ENCODE measurements at places on chromosomes 12 and 14. TPM values are rescaled to one million over a fixed set of nuclear protein-coding genes. Genes with fewer than 3 reads are reported as not detected.

- H3K27ac ChIP-seq: no peak overlapping the region
- H3K36me3 ChIP-seq: no peaks in the 10 kb centered on the region
- DNase-seq: no peak
Measured at GRCh38 chr12:131090274-131091210, 136.8 kb downstream of the ADGRD1 start.

LTBP2 gene
- 47.0 TPM for total RNA-seq

DNA sequence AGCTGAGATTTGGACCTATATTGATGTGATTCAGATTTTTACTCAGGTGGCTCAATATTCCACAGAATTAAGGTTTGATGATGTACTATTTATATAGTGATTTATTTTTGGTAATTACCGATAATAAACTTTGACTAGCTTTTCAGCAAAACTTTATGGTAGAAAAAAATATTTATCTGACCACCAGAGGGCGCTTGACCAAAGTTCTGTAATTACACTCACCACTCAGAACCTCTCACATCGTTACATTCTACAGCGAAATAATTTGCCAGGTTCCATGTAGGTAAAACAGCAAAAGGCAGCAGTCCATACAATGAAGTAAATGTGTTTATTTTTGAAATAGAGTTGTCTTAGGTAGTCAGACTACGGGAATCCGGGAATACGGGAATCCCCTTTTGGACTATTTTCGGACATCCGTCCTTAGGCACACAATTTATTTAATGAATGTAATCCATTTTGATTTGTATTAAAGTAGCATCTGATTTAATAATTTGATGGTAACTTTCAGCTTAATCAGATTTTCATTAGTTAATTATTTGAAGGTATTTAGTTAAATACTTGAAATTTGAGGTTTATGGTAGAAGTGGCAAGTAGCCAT, 143.0 kb upstream of the DDHD1 start:
- H3K36me3 ChIP-seq: no peaks in the 10 kb centered on the region
- DNase-seq: no peak
- H3K27ac ChIP-seq: no peak overlapping the region
- H3K4me1 ChIP-seq: no peaks in the 10 kb centered on the region
- no peaks in the 10 kb centered on the region for H3K27me3 ChIP-seq
- no peak overlapping the region for H3K4me3 ChIP-seq

- H3K27me3 ChIP-seq: no peaks in the 10 kb centered on the region
- H3K27ac ChIP-seq: no peak overlapping the region
- no peak overlapping the region for H3K4me3 ChIP-seq
- H3K36me3 ChIP-seq: no peaks in the 10 kb centered on the region
- H3K4me1 ChIP-seq: no peaks in the 10 kb centered on the region
Measured at GRCh38 chr12:69042557-69042956, 109.6 kb upstream of the CPM start.

- H3K27me3 ChIP-seq: no peaks in the 10 kb centered on the region
- no peaks in the 10 kb centered on the region for H3K4me1 ChIP-seq
- no peak overlapping the region for H3K27ac ChIP-seq
Measured at GRCh38 chr12:21907948-21908837, 33.0 kb downstream of the ABCC9 start.

- no peaks in the 10 kb centered on the region for H3K4me1 ChIP-seq
- no peaks in the 10 kb centered on the region for H3K27me3 ChIP-seq
- no peak for DNase-seq
- peak within 1 kb of the TSS; percentile 35 for H3K4me3 ChIP-seq
- no peaks in the 10 kb centered on the region for H3K36me3 ChIP-seq
Measured at GRCh38 chr12:1628666-1629337, at the start of gene WNT5B. WNT5B (plus strand) TSS chr12:1629231; CDS start chr12:1631355, 2,124 bp downstream.

All from prostate gland (tissue), 2 donors.